Astrocyte of the spinal cord (primary cell): ENCODE measurements at places on chromosomes 16 and 17.
A peak's percentile ranks its signal among the peaks of the same experiment; 100 is the strongest.

- DNase-seq = no peak
These were observed 5.3 kb upstream of the ATP2A1 start for GRCh38 chr16:28872952-28873351.

- DNase-seq = peak; percentile 25
These were observed at the start of gene CDH5 for GRCh38 chr16:66366433-66367299. Gene CDH5 (plus strand): TSS chr16:66366691. CDS start chr16:66379338, 12,647 bp downstream.

DNA sequence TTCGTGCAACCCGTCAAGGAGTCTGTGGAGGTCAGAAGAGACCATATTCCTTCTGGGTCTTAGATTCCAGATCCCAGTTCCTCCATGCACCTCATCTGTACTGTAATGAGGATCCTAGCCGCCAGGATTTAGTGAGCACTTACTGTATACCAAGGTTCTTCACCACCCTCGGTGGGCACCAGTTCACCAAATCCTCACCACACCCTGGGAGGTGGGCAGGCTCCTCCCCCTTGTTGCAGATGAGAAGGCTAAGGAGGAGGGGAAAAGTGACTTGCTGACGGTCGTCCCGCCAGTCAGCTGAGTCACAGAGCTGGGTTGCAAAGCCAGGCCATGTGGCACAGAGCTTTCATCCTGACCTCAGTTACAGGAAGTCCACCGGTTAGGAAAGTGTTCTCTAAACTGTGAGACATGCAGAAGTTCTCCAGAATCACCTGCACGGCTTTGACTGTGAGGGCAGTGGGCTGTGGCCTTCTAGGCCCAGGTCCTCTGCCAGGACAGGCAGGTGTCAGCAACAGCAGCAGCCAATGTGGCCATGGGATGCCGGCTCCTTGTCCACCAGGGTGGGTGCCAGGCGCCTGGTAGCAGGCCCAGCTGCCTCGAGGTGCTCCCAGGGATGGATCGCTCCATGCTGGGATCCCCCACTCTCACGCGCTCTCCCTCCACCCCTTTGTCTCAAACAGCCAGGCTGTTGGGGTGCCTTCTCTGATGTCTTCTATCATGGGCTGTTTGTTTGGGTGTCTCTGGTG is 240.3 kb upstream of the GSE1 start:
- DNase-seq = peak; percentile 67

GRCh38 chr17:50289278-50289677 is 15.0 kb downstream of the TMEM92 start:
- DNase-seq = no peak

- DNase-seq = peak; percentile 72
These were observed 2.5 kb upstream of the CDYL2 start for GRCh38 chr16:80806927-80807340.

GRCh38 chr16:15970202-15970601 is 20.8 kb downstream of the ABCC1 start:
- DNase-seq = no peak

DNA sequence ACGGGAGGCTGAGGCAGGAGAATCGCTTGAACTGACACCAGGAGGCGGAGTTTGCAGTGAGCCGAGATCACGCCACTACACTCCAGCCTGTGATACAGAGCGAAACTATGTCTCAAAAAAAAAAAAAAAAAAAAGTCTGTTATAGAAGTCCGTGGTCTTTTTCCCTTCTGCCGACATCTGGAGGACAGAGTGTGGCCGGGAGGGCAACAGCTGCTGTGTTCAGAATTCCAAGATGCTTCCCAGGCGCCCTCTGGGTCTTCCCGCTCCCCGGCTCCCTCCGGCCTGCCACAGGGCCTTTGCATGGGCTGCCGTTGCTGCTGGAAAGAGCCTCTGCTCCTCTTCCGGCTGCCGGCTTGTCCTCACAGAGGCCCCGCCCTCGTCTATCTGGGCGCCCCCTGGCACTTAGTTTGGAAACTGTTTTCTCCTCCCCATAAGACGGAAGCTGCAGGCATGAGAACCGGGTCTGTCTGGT is 2.4 kb upstream of the CACNA1H start:
- peak; percentile 19 for DNase-seq
